SIG-M5 (cell line): ENCODE measurements at places on chromosomes 6 and 20.

DNA sequence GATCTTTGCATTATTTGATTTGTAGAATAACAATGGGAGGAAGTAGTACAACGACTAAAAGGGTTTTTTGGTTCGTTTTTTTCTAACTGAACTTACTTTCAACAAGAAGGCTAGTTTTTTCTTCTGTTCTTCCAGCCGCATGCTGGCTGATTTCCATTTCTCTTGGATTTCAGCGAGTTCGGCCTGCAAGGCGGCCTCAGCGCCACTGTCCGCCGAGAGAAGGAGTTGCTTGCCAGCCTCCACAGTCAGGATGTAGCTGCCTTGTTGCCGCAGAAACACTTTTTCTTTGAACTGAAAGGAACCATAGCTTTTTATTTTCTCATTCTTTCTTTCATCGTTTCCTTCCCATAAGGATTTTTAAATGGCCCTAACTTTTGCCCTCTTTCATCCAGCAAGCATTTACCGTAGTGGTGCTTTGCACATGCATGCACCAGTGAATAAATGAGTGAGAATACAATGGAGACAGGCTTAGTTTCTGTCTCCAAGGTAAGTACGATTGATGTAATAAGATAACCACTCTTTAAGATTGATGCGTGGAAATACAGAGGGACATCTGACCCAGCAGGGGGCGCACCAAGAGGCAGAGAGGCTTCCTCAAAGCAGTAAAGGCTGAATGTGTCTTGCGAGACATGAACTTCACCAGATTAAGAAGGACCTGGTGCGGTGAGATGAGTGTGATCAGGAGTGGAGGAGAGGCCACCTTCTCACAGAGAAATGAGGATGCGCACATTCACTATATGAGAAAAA lies 398.8 kb downstream of the ESR1 start:
- DNase-seq, result no peak

- DNase-seq, result no peak
These were observed 83.5 kb downstream of the TRERF1 start for GRCh38 chr6:42368181-42368580.

GRCh38 chr6:19895866-19896692 lies 58.9 kb downstream of the ID4 start:
- DNase-seq, result no peak

DNA sequence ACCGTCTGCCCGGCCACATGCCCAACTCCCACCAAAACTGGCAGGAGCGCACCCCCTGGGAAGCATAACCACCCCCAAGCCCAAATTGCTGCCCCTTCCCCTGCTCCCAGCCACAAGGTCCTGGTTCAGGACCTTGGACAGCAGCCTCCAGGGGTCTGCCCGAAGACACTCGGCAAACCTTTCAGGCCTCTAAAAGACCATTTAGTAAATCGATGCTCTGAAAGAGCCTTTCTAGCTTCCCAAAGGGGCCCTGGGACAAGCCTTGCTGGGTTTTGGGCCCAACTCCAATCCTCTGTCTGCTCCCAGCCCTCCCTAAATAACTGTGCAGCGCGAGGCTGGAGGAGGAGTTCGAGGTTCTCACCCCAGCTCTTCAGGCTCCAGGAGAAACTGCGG lies 30.5 kb downstream of the GRM4 start:
- DNase-seq, result no peak

DNA sequence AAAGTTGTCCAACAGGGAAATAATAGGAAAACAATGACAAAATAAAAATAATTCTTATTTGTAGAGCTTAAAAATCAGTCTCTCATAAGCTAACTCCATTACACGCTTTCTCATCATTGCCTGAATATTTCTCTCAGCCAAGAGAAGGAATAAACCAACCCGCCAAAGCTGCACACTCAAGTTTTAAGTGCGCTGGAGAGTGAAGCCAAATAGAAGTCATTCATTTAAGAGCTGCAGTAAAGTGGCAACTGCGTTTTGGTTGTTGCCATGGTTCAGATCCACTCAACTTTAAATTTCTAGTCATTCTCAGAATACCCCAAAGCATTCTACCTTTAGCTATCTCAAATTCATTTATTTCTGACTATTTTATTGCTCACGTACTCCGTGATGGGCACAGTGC lies 230.7 kb downstream of the CBLN4 start:
- DNase-seq, result no peak

DNA sequence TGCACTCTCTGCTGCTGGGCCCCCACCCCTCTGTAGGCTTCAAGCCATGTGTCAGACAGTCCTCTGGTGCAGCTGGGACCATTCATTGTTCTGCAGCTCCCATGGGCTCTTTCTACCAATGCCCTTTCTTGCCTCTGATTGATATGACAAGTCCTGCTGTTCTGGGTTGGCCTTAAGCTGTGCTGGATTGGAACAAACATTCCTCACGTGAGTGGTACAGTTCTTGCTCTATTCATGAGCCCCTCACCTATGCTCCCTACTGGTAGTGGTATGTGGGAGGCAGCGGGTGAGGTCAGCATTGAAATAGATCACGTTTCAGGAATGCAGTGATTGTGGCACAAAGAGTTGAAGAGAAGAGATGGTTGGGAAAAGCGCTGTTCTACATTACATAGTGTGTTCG lies 48.8 kb upstream of the RALY start:
- DNase-seq, result no peak

DNA sequence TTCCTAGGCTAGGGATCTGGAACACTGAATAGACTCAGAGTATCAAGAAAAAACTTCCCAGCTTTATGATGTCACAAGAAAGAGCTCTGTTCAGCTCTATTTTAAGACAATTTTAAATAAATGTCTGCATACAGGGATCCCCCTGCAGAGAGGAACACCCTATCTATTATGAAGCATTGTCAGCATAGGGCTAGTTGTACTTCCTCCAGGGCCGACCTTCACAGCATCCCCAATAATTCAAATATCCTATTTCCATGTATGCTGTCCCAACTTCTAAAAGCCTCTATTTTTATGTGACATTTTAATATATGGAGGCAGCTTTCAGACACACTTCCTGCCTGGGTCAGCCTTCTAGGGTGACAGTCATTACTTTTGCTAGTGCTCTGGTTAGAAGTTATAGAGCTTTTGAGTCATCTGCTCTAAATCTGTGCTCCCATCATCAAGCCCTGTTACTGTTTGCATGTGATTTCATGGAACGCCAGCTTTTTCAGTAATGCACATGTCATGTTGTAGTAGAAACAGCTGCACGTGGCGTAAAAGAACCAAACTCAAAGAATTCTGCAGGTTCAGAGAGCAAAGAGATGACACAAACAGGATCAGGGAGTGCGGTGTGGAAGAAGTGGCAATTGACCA lies 189.2 kb downstream of the ADGB start:
- DNase-seq, result no peak

DNA sequence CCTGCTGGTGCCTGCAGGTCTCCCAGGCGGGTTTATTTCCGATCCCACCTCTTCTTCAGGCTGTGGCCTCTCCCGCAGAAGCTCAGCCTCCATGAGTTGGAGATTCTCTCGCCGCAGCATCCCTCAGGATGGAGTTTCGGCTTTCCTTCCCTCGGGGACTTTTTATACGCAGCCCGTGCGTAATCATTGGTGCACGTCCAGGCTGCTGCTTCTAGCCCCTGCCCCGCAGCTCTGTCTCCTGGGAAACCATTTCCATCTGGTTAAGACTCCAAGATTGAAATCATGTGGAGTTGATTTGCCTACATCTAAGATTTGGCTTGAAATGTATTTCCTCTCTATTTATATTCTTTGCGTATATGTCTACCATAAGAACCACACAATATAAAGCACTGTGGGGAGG lies 46.7 kb upstream of the CARMIL1 start:
- no peak for DNase-seq

DNA sequence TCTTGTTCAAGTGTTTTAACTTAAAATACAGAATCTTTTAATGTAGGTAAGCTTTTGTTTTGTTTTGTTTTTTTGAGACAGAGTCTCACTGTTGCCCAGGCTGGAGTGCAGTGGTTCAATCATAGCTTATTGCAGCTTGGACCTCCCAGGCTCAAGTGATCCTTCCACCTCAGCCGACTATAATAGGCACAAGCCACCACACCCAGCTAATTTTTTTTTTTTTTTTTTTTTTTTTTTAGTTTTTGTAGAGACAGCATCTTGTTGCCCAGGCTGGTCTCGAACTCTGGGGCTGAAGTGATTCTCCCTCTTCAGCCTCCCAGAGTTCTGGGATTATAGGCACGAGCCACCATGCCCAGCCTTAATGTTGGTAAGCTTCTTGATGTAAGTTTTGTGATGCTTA lies 3.3 kb downstream of the EFHC1 start:
- DNase-seq, result no peak

DNA sequence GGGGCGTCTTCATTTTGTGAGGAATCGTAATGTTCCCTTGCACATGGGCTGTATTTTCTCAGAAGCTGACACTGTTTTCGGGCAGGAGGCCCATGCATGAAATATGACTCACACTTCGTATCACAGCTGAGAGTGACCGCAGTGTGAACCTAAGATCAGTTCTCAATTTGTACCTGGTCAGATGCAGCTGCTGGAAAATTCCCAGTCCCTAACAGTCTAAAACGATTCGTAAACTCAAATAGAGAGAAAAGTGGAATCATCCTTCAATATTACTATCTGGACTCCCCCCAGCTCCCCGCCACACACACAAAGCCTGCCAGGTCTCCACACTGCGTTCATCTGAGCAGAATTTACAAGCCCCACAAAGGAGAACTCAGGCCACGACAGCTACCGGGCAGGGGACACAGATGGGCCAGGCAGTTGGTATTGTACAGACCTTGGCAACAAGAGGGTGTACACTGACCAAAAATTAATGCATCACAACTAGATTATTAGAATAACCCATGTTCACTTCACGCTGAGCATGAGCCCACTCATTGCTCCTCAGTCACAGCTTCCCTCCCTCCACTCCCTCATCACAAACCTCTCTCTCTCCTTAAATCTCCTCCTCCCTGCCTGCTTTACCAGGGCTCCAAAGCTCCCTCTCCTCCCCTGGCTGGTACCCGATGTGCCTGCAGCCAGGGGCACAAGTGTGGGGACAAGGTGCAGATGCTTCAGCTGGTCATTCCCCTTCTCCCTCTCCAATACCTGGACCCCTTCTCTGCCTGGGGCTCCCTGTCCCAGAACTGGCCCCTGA lies 488.4 kb downstream of the PREX1 start:
- no peak for DNase-seq

DNA sequence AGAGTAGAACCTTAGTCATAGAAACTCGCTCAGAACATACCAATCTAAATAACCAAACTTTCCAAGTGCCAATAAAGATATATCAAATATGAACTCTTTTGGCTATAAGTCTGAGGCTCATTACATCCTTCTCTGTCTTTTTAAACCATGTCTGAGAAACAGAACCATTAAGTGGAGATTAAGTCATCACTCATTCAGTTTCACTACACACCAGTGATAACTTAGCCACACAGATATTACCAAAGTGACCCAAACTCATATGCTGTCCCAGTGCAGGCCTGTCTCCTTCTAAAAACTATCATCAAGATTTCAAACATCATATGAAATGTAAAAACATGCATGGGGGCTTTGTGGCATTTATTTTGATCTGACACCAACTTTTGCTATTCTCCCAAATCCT lies 12.0 kb downstream of the GCLC start:
- DNase-seq, result no peak

DNA sequence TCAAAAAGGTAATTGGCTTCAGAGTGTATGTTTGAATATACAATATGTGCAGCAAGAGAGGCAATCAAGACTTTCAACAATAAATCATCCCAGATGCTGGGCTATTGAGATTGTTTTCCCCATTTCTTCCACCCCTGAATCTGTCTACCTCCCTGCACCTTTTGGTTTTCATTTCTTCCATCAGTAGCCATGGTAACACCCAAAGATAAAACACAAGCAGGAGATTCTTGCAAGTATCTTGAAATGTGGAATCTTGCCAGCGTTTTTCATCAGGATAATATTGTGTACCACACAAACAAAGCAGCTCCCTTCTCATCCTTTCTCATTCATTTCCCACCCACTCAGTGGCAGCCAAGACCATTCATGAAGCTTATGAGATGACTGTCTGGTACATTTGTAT lies 73.0 kb upstream of the NRSN1 start:
- DNase-seq, result no peak

GRCh38 chr6:120211955-120212792 lies 862.6 kb upstream of the MAN1A1 start:
- DNase-seq, result no peak

GRCh38 chr6:156876302-156876701 lies 99.1 kb downstream of the ARID1B start:
- no peak for DNase-seq

DNA sequence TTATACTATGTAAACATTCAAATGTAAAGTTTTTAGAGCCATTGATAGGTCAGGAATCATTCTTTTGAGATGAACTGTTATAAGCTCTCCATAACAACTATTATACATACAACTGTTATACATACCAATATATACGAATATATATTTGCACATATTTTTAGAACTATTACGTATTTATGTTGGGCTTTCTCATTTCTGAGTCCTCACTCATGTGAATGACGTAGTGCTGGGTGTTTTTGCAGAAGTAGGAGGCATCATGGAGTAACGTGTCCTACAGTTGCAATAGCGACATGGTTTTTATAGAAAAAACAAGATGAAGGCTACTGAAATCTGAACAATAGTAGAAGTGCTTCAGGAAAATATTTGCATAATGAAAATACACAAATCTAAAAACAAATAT lies 36.4 kb upstream of the ADGRF4 start:
- DNase-seq, result no peak

GRCh38 chr6:66499851-66500250 lies 792.8 kb upstream of the EYS start:
- DNase-seq, result no peak

GRCh38 chr20:45827030-45827652 lies at the start of gene TNNC2:
Gene TNNC2, minus strand, starts transcription at chr20:45827312. Its CDS starts 64 bp downstream, at chr20:45827248.
- no peak for DNase-seq

- no peak for DNase-seq
These were observed 22.5 kb downstream of the SOX4 start for GRCh38 chr6:21616005-21616404.

- no peak for DNase-seq
These were observed 333.9 kb downstream of the TBC1D32 start for GRCh38 chr6:121000381-121000780.

GRCh38 chr6:51618563-51618962 lies 468.9 kb downstream of the PKHD1 start:
- no peak for DNase-seq

DNA sequence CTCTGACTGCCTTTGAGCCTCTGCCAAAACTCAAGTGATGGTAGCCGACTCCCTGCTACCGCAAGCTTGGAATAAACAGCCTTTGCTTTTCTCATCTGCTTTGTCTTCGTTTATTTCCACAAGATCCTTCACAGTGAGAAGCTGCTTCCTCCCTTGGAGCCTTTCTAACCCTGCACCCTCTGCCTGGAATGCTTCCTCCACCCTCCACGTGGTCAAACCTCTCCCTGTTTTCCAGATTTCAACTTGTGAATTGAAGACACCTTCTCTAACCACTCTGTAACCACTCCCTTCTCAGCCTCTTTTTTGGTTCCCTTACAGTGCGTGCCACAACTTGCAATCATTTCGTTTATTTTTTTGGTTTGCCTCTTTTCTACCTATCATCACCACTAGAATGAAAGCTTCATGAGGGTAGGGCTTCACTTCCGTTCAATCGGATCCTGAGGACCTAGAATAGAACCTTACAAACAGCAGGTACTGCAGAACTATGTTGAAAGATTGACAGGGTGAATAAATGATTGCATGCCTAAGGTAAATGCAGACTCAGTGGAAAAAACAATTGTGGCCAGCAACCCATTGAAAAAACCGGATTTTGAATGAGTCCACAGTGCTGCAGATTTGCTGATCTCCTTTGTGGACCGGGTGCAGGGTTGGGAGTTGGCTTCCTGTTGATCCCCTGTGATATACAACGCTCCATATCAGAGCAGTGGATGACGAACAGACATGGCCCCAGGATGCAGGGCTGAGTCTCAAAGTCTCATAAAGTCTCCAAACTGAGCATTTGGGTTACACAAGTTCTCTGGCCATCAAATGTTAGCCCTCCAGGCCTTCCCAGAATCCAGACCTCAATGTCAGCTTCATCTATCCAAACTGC lies 51.0 kb upstream of the HIVEP1 start:
- DNase-seq, result no peak
